ENCODE measurements at places on chromosomes 6 and 20.

DNA sequence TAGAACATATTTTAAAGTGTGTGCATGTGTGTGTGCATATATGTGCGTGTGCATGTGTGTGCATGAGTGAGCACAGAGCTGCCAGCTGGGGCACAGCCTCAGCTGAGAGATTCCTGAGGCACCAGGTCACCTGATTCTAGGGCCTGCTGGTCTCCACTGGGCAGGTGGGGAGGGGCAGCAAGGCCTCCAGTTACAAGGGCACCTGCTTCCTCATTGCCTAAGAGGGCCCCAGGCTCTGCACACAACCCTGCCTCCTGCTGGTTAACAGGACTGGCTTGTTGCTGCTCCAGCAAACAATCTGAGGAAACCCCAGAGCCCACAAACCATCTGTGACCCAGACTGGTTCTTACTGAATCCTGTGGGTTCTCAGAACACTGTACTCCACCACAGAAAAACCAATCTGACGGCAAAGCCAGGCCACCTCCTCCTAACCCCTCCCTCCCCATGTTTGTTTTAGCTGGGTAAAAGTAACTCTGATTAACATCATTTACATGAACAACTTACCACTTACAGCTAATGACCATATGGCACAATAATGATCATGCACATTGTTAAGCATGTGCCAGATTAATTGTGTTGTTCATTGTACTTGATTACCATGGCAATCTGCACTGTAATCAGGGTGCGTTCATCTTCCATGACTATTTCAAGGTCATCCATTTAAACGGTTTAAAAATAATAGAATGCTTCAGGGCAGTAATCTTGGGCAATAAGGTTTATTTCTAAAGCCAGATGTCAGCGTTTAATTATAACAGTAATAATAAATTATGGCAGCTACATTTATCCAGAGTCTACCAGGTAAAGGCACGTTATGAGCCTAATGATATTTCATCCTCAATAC lies 23.1 kb upstream of the UBE2J1 start:
- DNase-seq = peak; percentile 81

GRCh38 chr6:73742433-73742832 lies 46.4 kb downstream of the CD109 start:
- DNase-seq = no peak

DNA sequence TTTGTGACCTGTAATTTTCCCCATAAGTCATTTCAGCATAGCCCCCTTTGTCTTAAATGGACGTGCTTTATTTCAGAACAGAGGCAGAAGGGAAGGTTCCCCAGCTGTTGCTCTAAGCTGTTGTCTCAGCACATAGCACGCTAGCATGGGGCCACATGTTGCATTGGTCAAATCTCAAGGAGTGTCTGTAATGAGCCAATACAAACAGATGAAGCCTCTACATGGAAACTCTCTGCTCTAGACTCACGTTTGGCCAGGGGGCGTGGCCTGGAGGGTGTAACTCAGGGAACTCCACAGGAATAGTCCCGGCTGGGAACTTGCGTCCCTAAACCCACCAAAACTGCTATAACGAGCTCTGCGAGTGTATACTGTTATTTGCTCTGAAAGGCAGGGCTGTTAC lies 35.2 kb upstream of the SLC22A2 start:
- DNase-seq = no peak

DNA sequence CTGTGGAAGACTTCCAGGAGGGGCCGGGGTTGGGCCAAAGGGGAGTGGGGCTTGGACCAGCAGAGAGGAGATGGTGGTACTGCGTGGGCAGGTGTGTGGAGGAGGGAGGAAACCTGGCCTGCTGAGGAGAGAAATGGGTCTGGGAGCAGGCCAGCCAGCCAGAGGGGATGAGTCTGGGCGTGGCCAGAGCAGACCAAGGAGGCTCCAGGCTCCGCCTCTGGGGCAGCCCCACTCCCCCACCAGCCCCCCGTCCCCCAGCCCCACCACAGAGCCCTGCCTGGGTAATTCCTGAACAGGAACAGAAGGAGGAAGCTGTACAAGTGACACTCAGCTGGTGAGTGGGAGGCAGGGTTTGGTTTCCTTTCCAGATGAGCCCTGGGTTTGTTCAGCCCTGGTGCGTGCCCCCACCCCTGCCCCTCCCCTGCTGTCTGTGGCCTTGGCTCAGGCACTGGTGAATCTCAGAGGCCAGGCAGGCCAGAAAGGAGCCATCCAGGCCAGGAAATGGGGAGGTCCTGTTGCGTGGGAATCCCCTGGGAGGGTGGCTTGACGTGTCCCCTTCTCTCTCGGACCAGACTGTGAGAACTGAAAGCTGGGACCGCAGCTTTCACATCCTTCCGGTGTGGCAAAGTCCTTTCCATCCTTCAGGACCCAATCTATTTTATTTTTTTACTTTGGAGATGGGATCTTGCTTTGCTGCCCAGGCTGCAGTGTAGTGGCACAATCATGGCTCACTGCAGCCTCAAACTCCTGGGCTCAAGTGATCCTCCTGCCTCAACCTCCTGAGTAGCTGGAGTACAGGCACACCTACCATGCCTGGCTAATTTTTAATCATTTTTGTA lies 9.4 kb upstream of the SRC start:
- DNase-seq = no peak

- DNase-seq = no peak
Measured at GRCh38 chr6:117233145-117233544, 32.2 kb upstream of the VGLL2 start.

GRCh38 chr6:14040042-14040441 lies 77.5 kb upstream of the CD83 start:
- no peak for DNase-seq

DNA sequence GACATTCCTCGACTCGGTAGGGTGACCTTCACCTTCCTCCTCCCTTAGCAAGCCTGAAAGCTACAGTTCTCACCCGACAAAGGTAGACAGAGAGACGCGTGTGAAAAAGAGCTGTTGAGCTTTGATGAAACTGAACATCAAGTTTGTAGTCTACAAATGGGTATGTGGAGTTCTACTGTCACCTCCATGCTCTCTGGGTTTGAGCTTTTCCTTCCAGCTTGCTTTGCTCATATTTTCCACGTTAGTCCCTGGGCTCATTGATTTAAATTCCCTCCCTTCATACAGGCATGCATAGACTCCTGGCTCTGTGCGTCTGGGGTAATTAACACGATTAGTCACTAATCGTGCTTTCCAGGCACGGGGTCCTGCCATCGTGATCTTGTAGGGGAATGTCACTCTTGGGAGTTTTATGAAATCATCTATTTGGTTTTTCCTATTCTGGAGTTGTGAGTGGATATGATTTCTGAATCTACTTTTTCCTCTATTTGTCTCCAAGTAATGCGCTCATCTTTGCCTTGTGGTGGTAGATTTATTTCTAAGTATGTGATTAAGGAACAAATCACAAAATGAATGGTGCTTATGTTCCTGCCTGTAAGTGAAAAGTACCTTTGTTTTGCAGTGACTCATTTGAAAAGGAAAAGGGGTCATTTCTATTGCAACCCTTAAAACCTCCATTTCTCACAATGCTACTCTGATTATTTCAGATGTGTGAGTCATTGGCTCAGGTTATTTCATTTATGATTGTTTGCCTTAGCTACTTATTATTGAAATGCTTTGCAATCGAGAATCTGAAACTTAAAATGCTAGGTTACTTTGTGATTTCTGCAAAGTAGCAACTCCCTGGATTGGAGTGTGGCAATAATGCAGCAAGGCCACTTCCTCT lies 154.6 kb downstream of the ZDHHC14 start:
- DNase-seq = no peak

DNA sequence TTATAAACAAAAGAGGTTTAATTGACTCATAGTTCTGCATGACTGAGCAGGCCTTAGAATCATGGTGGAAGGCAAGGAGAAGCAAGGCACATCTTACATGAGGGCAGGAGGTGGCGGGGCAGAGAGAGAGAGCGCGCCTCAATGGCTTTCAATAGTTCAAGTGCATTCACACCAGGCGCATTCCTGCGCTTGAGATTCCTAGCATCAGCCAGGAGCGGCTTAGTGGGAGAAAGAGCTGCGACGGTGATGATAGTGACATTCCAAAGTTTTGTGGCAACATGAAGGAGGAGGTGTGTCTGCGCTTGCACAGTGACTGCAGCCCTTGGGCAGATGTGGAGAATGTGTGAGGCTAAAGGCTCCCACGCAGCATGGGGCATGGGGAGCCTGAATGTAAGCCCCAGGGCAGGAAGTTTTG lies 25.0 kb upstream of the EMILIN3 start:
- no peak for DNase-seq

DNA sequence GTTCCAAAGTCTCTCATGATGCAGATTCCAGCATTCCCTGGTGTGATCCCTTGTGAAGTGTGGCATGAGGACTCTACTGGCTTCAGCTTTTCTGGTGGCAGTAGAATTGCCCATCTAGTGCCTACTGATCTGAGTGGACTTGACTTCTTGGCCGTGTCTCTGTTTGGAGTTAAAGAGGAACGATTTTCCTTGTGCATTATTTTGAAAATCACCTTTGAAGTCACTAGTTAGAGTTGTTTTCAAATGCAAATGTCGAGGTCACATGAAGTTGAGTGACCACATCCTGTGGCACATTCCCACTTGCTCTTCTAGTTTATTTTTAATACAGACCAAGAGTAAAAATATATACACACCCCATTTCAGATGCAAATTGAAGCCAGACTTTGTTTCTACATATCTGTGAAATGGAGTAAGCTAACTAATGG lies 270.7 kb upstream of the TAB2 start:
- no peak for DNase-seq

DNA sequence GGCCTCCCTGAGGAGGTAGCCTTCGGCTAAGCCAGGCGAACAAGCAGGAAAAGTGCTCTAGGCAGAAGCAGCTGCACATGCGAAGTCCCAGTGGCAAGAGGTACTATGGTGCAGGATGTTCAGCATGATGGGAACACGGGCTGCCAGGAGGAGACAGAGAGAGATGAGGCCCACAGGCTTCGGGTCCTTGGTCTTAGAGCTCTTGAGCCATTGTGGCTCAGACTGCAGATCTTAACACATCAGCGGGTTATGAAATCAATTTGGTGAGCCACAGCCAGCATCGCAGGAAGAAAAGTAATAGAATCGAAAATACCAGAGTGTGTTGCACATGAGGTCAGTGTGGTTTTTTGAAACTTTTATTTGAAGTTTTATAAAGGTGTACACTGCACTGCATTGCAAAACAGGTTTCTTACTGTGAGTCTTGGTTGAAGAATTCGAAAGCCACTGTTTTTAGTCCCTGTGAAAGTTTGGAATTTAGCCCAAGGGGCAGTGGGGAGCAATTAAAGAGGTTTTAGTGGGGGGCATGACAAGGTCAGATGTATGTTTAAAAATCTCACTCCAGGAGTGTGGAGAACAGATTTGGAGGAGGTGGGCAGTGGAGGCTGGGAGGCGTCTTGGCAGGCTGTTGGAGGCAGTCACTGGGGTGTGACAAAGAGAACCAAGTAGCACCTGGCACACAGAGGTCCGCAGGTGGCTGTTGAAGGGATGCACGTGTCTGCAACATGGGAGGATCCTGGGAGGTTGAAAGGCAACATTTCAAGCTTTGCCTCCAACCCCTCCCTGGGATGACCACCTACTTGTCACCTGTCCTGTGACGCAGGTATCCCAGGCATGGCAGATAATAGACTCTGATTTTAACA lies 69.3 kb downstream of the EYA2 start:
- DNase-seq = peak; percentile 67

DNA sequence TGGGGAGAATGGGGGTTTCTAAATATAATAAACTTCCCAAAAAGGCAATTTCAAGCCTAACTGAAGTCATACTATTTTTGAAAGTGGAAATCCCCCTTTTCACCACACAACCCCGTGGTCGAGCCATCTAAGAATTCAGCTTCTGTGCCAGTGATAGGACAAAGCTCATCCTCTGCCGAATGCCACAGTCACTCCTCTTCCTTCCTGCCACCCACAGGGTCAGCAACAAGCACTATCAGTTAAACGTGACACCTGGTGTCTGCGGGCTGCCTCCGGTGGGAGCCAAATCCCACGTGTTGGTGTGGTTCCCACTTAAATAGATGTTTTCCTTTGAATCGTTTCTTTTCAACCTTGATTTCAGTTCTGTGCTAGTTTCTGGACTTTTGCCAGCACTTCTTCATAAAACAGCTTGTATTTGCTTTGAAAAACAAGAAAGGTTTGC lies 60.7 kb downstream of the TNFAIP3 start:
- DNase-seq = no peak
